D341Med (cell line): ENCODE measurements at places on chromosomes 1 and 21.

GRCh38 chr1:182087719-182088350 lies 26.3 kb upstream of the ZNF648 start:
- DNase-seq: no peak

DNA sequence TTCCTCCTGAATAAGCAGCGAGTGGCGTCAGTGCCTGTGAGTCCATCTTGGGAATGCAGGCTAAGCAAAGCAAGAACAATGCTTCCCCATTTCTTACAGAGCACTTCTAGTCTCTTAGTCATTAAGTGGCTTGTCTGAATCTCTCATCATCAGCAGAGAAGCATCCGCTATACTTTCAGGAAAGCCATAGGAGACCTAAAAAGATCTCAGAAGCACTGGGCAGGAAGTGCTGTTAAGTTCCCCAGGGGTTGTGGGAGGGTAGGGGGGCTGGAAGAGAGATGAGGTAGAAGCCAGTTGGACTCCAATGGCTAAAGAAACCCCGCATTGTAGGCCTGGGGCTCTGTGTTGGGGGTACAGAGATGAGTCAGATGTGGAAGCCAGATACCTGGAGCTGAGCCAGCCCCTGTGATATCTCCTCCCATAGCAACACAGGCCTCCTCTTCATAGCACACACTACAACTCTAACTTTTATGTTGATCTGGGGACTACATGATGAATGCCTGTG lies 44.9 kb downstream of the SYT6 start:
- DNase-seq: no peak

DNA sequence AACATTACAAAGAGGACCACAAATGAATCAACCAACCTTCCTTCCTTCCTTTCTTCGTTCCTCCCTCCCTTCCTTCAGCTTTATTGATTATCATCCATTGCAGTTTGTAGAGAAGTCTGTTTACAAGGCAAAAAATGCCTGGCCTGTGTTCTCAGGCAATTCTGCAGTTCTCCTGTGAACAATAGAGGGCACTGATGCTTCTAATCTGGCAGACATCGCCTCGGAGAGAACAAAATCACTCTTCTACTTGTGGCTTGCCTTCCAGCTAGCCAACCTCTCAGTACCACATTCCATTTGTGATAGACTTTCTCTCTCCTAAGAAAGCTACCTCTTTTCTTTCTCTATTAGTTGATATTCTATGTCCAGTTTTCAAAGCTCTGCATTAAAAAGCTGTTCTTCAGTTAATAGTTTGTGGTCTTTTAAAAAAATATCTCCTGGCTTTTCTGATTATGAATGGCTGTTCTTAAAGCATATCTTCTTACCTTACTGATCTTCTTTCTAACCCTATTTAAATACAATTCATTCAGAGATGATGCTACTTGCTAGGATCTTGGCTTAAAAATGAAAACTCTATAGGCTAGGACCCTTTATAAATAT lies 26.9 kb upstream of the ESRRG start:
- DNase-seq: peak; percentile 75

DNA sequence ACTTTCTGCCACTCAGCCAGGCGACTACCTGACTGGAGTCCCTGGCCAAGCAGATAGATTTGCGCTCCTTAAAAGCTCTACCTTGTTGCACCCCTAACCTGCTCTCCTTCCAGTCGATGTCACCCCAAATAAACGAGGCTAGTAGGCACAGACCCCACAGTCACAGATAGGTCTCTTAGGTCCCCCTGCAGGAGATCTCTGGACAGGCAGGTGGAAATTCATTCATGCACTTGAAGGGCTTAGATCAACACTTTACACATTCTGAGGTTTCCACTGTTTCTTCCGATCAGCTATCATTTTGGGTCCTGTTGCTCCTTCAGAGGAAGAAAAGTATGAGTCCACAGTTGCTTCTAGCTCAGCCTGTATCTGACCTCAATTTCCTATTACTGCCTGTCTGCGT lies 272.6 kb upstream of the FMN2 start:
- no peak for DNase-seq

DNA sequence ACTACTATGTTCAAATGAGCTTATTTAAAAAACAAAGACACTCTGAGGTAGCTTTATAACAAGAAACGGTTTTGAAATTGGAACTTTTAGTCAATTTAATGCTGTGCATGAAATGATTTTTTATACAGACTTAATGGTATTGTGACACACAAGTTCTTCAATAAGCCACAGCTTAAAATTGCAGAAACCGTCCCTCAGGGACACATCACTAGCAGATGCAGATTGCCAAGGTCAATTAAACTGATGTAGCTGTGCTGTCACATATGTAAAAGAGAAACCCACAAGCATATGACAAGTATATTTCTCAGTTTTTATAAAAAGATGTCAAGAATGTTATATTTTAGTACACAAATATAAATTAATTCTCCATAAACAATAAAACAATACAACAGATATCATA lies 366.9 kb downstream of the DPYD start:
- DNase-seq: peak; percentile 17

DNA sequence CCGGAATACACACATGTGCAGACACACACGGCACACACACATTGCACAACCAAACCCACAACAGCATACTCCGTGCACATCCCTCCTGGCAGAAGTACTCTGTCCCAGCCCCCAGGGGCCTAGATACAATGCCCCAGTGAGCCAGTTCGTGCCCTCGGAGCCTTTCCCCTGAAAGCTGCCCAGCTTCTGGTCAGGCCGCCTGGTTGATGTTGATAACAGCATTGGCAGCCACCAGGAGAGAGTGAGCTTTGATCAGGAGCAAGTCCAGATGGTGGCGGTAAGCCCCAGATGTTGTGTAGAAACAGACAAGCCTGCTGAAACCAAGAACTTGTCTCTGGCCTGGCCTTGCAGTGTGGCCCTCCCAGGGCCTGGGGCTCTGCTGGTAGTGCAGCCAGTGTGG lies 109.1 kb downstream of the GRIK3 start:
- DNase-seq: no peak

DNA sequence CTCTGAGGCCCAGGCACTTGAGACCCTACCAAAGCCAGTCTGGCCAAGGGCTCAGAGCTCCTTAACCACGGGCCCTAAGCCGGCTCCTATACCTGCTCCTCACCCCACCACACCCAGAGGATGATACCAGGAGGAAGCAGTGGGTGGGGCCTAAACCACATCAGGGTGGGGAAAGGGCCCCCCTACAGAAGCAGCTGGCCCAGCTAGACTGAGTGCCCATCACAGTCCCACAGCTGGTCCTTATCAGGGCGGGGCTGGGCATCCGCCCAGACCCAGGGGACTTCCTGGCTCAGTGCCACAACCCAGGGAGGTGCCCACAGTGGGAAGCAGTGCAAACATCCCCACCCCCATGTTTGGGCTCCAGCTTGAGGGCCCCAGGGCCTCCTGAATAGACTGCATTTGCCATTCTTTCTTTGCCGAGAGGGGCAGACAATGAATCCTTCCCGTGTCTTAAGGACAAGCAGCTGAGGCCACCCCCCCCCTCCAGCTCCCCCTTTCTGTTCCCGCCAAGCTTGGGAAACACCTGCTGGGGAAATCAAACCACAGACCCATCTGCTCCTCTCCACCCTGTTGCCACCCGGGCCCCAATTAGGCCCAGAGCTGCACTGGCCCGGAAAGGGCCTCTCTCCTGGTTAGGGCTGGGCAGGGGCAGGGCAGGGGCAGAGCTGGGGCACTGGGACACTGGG lies 6.2 kb downstream of the E2F2 start:
- peak; percentile 58 for DNase-seq

DNA sequence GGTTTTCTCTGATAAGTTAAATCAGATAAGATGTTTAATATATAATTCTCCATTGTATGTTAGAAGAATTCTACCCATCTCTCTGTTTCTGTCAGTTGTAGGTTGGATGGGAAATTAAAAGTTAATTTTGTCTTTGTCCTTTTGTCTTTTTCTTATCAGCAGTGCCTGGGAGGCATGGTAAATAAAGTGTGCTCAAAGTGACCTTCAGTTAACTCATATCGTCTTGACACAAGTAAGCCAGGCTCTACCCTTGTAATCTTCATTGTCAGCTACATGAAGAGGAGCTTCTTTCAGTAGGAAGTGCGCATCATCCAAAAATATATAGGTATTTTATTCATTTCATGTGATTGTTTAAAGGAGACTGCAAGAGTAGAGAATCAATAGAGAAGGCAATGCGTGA lies 138.9 kb upstream of the NRIP1 start:
- DNase-seq: no peak

- no peak for DNase-seq
Measured at GRCh38 chr1:195530961-195531360, 1077.3 kb downstream of the KCNT2 start.

DNA sequence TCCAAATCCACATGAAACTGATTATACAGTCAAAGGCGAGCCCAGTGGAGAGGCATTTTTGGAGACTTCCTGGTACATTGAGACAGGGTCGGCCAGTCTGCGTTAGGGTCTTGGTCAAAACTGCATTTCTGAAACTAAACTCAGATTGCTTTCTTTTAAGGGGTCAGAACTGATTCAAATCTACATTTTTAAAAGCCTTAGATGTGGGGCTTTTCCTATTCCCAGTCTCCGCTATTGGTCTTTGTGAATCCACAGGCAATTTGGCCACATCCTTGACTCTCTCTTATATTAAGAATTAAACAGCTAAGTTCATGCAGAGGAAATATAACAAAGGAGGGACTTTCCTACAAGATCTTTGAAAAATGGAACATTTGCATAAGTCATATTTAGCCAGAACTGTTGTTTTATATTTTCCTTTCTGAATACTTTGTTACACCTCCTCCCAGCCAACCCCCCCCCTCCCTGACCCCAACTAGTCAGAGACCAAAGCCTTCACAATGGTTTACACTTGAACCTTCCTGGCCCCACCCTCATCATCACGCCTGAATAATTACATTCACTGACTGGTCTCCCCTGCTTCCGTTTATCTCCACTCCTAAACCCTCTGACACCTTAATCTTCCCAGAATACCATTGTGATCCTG lies 30.9 kb downstream of the SELL start:
- no peak for DNase-seq

DNA sequence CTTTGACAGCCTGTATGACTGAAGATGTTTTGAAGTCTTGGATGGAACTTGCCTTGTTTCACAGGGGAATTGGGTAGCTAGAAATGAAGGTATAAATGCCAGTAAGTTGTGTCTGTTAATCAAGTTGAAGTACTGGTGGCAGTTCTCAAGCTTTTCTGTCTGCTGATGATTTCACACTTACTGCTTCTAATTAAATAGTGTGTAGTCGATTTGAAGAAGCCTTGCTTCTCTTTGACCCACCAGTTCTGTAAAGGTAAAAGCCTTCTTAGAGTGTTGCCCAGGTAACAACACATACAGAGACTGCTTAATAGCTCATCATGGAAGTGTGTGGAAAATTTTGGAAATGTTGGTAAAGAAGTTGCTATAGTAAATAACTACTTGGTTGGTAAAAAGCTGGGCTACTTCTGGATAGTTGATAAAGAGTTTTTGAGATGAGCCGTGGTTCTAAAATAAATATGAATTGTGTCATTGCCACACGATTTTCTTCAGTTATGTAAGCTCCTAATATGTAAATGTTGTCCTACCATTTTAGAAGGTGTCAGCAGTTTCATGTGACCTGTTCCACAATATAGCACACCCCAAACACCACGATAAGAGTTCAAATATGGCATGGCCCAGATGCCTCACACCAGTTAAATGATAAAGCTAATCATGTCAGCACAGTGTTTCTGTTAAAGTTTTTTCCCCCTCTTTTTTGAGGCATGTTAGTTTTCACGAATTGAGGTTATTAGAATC lies 7.4 kb downstream of the RABGAP1L start:
- no peak for DNase-seq

DNA sequence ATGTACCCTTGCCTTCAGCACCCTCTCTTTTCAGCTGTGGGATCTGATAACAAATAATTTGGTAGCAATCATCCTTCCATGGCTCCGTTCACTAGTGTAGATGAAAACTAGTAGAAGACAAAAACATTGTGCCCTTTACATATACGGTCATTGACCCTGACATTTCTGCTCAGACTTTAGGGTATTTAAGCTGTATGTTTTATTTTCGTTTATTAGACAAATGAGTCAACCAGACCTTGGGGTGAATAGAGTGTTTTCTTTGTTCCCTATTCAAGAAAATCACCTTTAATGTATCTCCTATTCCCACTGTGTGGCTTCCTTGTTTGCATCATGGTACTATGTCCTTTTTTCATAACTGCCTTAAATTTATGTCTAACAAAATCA lies 187.3 kb downstream of the VAV3 start:
- no peak for DNase-seq

DNA sequence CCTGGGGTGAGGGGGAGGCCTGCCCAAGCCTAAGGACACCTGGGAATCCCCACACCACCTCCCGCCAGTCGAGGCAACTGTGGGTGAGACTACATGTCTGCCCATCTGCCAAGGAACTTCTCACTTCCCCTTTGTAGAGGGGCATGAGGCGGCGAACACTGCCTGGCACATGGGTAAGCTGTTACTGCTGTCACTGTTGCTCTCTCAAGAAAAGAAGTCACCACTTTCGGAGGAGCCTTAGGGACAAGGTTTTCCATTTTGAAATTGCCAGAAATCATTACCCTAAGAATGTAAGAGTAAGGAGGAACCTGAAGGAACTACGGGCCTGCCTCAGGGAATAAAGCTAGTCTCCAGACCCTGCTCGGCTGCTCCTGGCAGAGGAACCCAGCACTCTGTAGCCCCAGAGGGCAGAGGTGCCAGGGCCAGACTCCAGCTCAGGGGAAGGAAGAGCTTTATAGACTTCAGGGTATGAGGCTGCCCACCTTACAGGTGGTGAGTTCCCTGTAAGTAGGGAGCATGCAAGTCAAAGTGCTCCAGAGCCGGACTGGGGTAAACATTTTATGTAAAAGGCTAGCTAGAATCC lies 23.3 kb downstream of the SLC2A1 start:
- no peak for DNase-seq

DNA sequence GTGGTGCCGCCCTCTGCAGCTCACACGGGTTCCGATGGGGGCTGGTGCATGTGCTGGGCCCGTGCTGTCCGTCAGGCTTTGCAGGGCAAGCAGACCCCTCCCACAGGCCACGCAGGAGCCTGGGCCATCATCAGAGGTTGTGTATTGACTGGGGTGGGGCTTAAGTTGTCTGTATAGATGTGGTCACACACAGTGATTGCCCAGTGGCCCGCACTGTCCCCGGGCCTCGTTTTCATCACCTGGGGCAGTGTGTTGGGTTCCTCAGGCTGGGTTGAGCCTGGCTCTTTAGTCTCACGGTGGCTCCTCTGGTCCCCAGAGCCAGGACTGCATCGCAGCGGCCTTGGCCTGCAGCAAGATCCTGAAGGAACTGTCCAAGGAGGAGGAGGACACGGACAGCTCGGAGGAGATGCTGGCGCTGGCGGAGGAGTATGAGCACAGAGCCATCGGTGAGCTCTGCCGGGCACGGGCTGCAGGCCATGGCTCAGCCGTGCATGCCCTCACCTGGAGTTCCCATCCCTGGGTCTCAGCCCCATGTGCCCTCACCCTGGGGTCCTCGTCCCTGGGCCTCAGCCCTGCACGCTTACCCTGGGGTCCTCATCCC lies 44.1 kb downstream of the TRPM2 start:
- peak; percentile 25 for DNase-seq
